ENCODE measurements at places on chromosomes 7 and 10. TPM values are rescaled to one million over a fixed set of nuclear protein-coding genes. Genes with fewer than 3 reads are reported as not detected.

The CSGALNACT2 gene
- 33.0 TPM for total RNA-seq

The MRPL43 gene
- total RNA-seq: 53.2 TPM

The CNPY1 gene
- total RNA-seq: not detected

The RTKN2 gene
- 7.2 TPM for total RNA-seq

The KEL gene
- total RNA-seq: not detected

The ACTR3C gene
- 2.0 TPM for total RNA-seq

The FOXI2 gene
- total RNA-seq: not detected

The HIF1AN gene
- total RNA-seq: 13.2 TPM

The SAMD9 gene
- total RNA-seq: 35.1 TPM

The NODAL gene
- total RNA-seq: not detected

The MAGI2 gene
- 30.6 TPM for total RNA-seq

The MRLN gene
- not detected for total RNA-seq
